Prostate gland (tissue), 2 donors: ENCODE measurements at places on chromosomes 4 and X.

DNA sequence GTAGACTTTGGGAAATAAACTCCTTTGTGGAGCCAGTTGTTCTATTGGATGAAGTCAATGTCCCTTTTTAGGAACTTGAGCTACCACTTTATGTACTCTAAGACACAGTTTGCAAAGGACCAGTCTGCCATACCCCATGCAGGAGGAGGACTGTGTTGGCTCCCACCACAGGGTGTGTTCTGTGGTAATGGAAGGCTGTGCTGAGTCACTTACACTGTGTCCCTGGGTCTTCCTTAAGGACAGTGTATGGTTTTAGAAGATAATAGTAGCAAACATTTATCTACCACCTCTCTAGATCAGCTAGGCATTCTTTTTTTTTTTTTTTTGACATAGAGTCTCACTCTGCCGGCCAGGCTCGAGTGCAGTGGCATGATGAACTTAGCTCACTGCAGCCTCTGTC lies 184.0 kb upstream of the PGRMC2 start:
- DNase-seq = no peak

GRCh38 chr4:140641789-140642439 lies 73.2 kb upstream of the UCP1 start:
- peak; percentile 72 for DNase-seq

DNA sequence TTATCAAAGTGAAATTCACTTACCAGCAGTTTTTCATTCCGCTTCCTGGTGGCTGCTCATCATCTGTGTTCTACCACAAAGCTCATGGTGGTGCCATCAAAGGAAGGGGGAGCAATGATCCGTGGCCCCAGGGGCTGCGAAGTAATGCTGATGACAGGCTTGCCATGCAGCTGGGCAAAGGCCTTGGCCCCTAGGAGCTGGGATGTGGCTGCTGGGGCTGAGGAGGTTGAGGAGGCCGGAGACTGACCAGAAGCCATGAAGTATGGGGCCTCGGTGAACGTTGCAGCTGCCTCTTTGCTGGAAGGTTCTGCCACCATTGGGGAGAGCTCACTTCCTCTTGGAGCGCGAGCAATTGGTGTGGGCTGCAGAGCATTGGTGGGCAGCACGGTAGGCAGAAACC lies 8.4 kb downstream of the C4orf54 start:
- no peak for DNase-seq

- DNase-seq = no peak
Measured at GRCh38 chr4:146585761-146586333, 52.8 kb upstream of the POU4F2 start.

DNA sequence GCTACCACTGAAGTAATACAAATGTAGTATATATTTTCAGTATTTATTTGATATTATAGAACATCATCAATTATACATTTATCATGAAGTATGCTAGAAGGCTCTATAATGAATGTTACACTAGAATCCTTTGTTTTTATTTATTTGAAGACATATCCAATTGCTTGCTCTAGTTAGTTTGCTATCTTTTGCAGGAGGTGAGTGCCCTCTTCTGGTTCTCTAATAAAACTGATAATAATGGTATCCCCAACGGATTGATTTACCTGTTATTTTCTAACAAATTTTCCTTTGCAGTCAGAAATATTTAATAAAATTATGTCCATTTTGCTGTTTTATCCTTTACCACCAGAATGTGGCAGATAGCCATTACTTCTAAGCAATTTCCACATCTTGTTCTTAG lies 274.3 kb upstream of the TACR3 start:
- DNase-seq = no peak
